ENCODE measurements at places on chromosomes 3 and 15. TPM values are rescaled to one million over a fixed set of nuclear protein-coding genes. Genes with fewer than 3 reads are reported as not detected.

The LRRN1 gene
- 23.3 TPM for polyA plus RNA-seq

The BNC1 gene
- polyA plus RNA-seq, result 0.23 TPM

The GPR176 gene
- polyA plus RNA-seq, result 15.0 TPM

The P2RY1 gene
- 3.4 TPM for polyA plus RNA-seq

The GAP43 gene
- 0.57 TPM for polyA plus RNA-seq

The HTR3E gene
- polyA plus RNA-seq, result not detected

The ZNF80 gene
- polyA plus RNA-seq, result not detected

The GXYLT2 gene
- polyA plus RNA-seq, result 14.7 TPM

The ADGRG7 gene
- not detected for polyA plus RNA-seq

GRCh38 chr15:91183596-91183995, 83.5 kb downstream of the SV2B start:
- no peak for DNase-seq

DNA sequence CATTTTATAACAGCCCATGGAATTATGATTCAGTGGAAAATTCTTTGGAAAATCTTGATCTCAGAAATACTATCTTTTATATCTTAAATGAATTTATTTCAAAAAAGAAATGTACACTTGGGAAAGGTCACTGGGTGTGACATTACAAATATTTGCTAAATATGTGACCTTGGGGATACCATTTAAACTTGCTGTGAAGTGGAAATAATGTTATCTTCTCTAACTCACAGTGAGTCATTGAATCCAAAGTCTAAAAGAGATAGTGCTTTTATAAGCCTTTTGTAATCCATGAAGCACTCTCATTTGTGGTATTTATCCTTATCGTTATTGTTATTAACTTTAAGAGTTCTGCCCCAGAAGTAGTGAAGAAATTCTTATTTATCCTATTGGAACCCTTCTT, 289.8 kb upstream of the SEMA6D start:
- DNase-seq, result no peak

DNA sequence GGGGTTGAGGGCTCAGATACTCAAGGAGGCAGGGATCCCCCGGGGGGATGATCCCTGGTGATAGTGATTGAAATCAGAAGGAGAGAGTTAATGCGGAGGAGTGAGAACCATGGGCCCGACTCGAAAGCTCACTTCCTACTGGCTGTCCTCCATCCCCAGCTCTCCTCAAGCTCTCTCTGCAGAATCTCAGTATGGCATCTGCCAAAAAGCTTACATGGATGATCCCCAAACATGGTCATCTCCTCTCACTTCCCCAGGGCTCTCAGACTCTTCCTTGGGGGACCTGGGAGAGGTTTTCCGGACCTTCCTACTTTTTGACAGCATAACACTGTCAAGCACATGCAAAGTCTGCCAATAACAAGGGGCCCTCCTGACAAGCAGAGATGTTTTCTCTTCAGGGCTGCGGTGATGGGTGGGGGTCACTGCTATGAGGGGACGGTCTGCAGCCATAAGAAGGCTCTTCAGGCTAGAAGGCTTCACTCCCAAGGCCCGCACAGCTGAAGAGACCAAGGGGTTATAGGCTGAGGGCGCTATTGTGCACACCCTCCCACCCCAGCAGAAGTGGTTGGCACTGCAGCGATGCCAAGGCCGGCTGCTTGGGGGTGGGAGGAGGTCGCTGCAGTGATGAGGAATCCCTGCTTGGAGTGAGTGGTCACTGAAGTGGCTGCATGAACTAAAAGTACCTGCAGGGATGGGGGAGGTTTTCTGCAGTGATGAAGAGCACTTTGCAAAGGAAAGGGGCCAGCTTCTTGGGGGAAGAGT, 828 bp upstream of the VWA5B2 start:
- DNase-seq, result no peak

- no peak for DNase-seq
Measured at GRCh38 chr15:99545605-99546004, 20.2 kb upstream of the MEF2A start.

DNA sequence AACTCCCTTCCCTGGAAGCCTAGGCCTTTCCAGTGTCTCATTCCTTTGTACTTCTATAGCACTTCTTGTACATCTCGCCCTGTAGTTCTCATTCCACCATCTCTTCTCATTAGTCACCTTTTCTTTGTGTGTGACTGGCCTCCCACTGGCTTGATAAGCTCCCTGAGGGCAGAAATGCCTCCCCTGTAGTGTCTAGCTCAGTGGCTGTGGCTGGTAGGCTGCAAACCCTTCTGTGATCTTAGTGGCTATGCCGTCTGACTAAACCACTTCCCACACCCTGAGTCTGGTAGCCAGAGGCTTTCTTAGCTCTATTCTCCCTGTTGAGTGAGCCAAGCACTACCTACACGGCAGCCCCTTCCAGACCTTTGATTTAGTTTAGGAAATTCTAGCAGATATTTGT, 24.4 kb upstream of the TNFAIP8L3 start:
- DNase-seq, result no peak

DNA sequence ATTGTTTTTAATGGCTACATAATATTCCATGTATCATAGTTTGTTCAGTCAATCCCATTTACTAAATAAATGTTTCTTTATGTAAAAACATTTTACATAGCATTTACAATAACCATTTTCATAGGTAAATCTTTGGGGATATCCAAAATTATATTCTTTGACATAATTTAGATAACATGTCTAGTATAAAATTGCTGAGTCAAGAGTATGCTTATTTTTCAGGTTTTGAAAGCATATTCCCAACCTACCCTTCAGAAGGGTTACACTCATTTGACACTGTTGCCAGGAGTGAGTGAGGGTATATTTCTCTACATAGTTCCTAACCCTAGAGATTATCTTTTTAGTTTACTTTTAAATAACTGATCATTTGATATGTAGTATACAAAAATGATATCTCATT, 84.6 kb upstream of the ADAMTSL3 start:
- DNase-seq, result no peak

DNA sequence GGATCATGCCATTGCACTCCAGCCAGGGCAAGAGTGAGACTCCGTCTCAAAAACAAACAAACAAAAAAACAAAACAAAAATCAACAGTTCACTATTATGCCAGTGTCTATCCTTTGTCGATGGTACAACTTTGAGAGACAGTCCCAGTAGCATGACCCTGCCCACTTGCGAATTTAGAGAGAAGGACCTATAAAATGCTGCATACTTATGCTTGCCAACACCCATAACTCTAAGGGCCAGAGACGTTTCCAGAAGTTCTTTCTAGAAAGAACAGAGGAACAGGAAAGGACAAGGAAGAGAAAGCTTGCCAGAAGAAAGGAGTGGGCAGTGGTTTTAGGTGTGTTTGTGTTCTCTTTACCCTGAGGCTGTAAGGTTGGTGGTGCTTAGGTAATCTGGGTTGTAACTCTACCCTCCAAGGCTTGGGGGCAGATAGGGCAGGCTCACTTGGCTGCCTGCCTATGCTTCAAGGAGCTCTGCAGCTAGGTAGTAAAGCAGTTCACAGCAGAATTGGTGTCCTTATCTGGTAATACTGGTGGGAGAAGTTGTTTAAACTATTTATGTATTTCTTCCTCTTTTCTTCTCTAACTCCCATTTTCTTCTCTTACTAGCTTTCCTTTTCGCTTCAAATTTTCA, 50.6 kb upstream of the SPPL2A start:
- no peak for DNase-seq

- DNase-seq, result no peak
Measured at GRCh38 chr15:66766282-66767230, 64.5 kb downstream of the SMAD6 start.

DNA sequence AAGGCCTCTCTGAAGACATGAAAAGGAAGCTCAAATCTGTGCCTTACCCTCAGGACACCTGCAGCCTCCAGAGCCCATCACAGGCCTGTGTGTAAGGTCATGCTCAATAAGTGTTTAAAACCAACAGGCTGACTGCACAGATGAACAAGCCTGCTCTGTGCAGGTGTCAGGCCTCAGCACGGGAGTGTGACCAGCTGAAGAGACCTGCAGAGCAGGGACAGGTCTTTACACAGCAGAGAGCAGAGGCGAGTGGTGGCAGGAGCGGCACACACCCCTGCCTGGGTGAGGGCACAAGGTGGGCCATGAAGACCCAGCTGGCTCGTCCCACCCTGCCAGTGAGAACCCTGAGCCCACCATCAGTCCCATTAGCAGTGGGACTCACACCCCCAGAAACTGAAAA, 56.9 kb downstream of the ROPN1B start:
- no peak for DNase-seq

- DNase-seq, result no peak
Measured at GRCh38 chr15:75023872-75024636, 664 bp downstream of the PPCDC start.

GRCh38 chr15:37099319-37100108, 835 bp downstream of the MEIS2 start:
- no peak for DNase-seq

GRCh38 chr15:58544756-58545155, 113.0 kb downstream of the LIPC start:
- DNase-seq, result no peak

GRCh38 chr3:189820365-189820720, 189.2 kb downstream of the TP63 start:
- DNase-seq, result no peak

DNA sequence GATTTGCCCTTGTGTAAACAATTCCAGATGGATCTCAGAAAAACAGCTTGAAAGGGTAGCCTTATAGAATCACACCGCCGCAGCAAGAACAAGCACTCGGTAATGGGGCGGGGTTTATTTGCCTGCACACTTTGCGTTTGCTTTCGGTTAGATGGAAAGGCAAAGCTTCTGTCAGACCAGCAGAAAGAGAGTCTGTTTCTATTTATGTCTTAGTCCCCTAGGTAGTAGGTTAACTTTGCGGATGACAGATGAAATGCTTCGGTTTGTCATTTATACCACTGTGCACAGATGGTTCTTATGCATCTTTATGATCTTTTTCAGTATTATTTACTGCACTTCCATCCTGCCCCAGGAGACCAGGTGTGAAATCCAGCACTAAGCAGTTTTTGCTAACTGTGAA, 62.2 kb downstream of the PYDC2 start:
- no peak for DNase-seq

DNA sequence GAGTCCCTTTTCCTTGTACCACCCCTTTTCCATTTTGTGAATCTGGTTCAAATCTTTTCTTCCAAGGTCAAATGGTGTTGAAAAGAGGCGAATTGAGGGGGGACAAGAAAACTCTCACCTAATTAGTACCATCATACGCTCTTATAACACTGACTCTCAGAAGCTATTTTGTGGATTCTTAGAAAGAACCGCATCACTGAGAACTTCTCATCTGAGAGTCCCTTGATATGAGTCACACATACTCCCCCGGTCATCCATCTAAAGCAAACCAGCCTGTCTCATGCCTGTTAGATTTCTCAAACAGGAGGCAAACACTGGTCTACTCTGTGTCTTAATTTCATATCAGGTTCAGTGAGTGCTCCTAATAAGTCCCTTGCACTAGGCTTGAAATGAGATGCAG, 76.5 kb upstream of the SPRED1 start:
- no peak for DNase-seq

DNA sequence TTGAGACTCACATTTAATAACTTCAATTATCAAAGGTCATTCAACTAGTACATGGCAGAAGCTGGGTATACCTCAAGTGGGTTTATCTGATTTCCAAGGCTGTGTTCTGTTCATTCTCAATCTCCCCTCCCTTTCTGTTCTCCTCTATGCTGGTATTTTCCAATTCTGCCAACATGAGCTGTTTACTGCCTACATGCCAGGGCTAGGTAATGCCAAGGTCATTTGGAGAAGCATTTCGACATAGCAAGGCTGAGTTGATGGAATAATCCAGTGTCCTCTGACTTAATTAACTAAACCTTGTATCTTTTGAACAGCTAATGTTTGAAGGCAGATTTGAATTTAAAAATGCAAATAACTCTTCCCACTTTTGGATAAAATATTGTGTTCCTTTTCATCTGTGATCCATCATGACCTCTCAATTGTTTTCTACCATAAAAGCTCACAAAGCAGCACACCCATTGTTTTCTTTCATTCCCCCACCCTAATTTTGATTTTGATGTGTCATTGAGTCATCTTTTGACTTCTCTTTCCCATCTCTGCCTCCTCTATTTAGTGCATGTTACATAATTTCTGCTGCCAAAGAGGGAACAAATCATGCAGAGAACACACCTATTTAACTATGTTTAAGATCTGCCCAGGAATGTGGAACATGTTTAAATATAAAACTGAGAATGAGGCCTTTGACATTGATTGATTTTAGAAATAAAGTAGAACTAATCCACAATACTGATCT, 308.8 kb upstream of the NR2E3 start:
- DNase-seq, result no peak

GRCh38 chr3:156382458-156383346, 172.2 kb downstream of the SSR3 start:
- no peak for DNase-seq

All from renal cortex interstitium (tissue), 15 donors.